Renal cortical epithelial cell (primary cell): ENCODE measurements at places on chromosomes 2 and 18.
A peak's percentile ranks its signal among the peaks of the same experiment; 100 is the strongest.

DNA sequence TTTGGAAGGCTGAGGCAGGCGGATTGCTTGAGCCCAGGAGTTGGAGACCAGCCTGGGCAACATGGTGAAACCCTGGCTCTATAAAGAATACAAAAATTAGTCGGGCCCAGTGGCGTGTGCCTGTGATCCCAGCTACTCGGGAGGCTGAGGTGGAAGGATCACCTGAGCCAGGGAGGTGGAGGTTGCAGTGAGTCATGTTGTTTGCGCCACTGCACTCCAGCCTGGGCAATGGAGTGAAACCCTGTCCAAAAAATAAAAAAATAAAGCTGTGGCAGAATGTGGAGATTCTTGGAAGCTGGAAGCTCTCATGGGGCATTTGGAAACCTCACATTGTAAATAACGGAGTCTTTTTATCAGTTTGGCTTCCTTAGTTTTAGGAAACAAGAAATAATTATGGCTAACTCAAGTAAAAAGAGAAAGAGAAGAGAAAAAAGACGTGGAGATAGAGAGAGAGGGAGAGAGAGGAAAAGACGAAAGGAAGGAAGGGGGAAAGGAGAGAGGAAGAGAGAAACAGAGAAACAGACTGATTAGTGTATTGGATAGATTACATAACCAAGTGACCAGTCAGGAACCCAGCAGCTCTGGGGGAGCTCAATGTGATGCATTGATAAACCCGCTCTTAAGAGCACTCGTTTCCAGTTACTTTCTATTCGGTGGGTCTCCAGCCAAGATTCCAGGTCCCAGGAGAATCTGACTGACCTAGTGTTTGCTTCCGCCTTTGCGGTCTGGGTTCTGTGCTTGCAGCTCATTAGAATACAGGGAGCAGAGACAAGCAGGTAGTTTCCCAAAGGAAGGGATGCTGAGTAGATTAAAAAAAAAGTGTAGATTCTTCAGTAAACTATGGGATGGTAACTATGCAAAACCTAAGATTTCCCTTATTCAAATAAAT lies 1.1 kb upstream of the SPAST start:
- peak; percentile 66 for DNase-seq

DNA sequence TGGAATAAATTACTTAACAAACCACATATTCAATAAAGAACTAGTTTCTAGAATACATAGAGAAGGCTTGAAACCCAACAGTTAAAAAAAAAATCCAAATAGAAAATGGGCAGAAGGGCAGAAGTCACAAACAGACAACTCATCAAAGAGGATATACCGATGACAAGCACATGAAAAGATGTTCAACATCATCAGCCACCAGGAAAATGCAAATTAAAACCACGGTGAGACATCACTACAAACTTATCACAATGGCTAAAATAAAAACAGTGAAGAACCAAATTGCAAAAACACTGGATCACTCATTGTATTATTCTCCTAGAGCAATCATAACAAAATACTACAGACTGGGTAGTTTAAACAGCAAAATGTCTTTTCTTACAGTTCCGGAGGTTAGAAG lies 14.5 kb downstream of the SESTD1 start:
- DNase-seq, result peak; percentile 53

DNA sequence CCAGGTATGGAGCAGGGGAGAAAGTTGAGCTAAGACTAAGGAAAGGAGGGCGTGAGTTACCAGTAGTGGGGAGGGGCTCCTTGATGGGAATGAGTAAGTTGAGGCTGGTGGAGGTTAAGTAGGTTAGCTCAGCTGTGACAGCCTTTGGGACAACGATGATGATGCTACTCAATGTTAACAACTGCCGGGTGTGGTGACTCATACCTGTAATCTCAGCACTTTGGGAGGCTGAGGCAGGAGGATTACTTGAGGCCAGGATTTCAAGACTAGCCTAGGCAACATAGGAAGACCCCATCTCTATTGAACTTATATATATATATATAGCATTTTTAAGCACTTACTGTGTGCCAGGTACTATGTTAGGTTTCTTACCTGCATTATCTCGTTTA lies 48.4 kb downstream of the HK2 start:
- no peak for DNase-seq

DNA sequence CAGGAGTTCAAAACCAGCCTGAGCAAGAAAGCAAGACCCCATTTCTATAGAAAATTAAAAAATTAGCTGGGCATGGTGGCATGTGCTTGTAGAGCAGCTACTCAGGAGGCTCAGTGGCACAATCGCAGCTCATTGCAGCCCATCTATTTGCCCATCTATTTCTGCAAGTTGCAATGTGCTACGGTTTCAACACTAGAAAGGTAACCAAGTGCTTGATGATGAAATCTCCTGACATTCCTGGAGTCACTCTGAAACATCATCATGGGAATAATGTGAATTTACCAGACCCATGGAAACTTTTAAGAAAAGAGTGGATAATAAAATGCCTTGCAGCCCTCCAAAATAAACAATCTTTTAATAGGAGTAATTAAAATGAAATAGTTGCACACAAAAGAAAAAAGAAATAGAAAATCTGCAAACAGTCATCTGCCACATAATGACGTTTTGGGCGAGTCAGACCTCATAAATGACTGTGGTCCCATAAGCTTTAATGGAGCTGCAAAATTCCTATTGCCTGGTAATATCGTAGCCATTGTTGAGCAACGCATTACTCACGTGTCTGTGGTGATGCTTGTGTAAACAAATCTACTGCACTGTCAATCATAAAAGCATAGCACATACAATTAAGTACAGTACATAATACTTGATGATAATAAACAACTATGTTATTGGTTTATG lies 46.6 kb upstream of the AMMECR1L start:
- DNase-seq, result peak; percentile 83

GRCh38 chr18:10216791-10217190 lies 237.6 kb upstream of the APCDD1 start:
- no peak for DNase-seq

DNA sequence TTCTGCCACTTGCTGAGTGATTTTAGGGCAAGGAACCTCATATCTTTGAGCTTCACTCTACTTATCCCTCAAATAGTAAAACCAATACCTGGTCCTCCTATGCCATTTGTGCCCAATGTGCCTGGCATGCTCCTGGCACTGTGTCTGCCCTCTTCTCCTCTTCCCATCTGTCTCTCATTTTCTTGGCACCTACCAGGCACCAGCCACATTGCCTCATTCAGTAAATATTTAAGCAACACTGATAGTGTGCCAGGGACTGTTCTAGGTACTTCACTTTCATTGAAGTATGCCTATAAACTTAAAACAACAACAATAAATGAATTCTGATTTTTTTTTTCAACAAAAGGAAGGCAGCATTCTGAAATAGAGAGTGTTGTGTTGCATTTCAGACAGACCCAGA lies 15.1 kb upstream of the BOD1L2 start:
- DNase-seq, result no peak

DNA sequence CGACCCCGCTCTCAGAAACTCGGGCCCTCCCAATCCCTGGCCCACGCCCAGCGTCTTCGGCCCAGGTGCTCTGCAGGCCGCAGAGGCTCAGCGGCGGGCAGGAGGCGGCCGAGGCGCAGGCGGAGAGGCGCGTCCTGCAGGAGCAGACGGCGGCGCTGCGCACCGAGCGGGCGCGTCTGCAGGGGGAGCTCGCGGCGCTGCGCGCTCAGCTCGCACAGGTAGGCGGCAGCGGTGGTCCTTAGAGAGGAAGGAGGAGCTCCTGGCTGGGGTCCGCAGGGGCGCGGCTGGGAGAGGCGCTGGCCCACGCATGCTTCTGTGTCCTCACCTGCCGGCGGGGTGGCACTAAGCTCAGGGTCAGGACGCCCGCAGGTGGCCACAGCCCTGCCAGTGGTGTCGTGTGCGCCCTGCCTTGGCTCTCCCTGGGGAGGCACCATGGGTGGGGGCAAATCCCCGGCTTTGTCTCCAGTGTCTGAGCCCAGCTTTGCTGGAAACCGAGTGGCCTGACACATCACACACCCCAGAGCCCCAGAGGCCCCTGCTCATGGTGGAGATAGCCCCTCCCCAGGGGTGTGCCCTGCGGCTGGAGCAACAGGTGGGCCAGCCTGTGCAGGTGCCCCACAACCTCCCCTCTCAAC lies 14.9 kb upstream of the SNED1 start:
- DNase-seq, result no peak

GRCh38 chr2:180980943-180981911 lies 822 bp downstream of the UBE2E3 start:
- DNase-seq, result peak; percentile 41

DNA sequence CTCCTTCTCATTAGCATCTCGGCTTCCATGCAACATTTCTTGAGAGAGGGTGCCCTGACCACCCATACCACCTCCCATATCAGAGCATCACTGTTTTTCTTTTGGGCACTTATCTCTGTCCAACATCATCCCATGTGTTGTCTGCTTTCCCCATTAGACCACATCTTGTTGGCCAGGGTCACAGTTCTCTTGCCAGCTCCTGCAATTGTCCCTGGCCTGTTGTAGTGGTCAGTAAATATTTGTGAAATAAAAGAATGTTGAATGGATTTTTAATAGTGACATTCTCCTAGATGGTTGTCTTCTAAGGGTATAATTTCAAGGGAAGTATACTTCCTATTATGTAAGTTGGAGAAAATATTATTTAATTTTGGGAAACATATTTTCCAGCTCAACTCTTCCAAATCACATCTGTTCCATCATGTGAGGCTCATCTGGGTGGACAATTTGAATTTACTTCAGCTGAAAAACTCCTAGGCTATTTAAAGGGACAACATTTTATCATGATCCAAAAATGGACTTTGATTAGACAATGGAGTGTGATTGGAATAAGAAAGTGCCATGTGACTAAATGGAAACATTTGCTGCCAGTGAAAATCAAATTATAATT lies 83.0 kb downstream of the MOGAT1 start:
- DNase-seq, result no peak

DNA sequence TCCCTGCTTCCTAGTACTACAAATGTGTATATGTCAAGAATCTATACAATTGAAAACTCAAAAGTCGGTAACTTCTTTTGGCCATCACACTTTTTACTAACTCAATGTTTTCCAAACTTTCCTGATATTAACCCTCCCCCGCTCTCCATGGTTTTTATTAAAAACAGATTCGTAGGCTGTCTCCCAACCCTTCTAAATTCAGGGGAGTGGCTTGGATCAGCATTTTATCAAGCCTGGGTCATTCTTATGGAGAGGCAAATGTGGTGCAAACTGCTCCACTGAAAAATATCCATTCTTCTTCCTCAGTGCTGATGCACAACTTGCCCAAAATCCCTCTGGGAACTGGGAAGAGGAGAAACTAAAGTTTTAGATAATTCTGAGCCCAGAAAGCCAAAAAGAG lies 134.2 kb downstream of the RIF1 start:
- no peak for DNase-seq

- no peak for DNase-seq
Observed at GRCh38 chr2:67286981-67287759, 110.0 kb upstream of the ETAA1 start.

GRCh38 chr18:79549638-79550000 lies 130.0 kb upstream of the CTDP1 start:
- no peak for DNase-seq

DNA sequence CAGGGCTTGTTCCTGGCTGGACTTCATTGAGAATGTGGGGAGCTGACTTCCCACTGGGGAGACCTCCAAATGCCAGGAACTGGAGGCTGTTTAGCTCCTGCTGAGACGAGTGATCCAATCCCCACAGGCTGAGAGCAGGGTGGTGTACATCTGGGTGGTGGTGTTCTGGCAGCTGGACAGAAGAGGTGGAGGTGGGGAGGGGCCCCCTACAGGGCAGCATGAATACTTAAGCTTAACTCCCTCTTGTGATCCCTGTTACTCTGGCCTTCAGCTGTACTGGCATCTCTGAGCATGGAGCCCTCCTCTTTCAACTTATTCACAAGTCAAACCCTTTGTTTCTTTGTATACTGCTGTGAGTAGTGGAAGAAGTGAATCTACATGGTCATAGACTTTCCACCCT lies 167.8 kb upstream of the LYPD1 start:
- no peak for DNase-seq

DNA sequence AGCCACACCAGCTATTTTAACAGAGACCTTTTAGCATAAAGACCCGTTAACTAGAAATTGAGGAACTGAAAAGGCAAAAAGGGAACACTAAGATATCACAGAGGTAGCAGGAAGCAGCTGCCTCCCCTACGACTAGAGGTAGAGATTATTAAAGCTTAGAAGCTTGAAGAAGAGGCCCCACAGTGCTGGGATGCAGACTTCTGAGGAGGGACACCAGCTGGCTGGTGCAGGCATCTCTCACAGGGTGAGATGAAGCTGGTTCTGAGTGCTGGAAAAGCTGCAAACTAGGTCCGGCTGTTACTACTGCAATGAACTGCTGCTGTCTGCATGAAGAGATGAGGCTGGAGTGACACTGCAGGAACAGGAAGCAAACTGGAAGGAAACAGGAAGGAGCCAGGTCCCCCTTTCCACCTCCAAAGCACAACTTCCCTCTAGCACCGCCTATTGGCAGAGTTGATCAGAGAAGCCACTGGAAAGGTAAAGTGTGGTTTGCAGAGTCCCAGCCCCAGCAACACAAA lies 61.2 kb upstream of the MRPS9 start:
- no peak for DNase-seq

GRCh38 chr2:212683346-212684097 lies 144.9 kb upstream of the ERBB4 start:
- DNase-seq, result peak; percentile 44

DNA sequence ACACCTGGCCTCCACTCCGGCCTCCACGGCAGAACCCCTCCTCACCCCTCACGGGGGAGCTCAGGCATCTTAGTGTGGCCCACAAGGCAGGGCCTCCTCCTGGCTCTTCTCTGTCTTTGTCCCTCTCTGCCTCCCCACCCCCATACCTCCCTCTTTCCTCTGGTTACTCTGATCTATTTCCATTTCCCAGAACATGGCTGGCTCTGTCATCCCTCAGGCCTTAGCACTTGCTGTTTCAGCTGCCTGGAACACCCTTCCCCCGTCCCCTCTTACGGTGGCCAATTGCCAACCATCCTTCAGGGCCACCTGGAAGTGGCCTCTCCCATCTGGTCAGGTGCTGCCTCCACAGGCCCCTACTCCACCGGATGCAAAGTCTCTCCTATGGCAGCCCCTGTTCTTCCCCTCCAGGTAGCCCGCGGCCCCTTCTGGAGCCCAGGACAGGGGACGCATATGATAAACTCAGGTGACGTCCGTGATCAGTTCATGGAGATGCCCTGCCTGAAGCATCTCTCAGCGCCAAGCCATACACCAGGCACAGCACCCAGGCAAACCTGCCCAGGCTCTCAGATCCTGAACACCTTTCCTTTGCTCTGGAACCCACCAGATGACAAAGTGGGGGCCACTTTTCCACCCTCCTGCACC lies 3.6 kb upstream of the ECEL1 start:
- DNase-seq, result no peak

DNA sequence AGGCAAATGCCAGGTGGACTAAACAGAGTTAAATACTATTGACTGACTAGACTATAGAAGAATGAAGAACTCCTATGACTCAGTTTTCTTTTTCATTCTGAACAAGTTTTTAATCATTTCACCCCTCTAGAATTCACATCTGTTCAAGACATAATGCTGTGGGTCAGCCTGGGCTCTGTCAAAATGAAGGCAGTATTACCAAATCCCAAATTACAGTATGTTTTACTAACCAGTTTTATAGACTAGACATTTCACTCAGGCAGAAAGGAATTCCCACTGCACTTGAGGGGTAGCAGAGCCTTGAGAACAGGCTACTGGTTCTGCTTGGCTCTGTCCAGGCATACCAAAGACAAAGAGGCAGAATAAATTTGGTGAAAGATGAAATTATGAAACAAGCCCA lies 511.7 kb downstream of the EPHA4 start:
- no peak for DNase-seq
